Activated CD8-positive, alpha-beta memory T cell treated with anti-CD3 and anti-CD28 coated beads for 48 hours (primary cell): ENCODE measurements at places on chromosomes 6 and 20.
A peak's percentile ranks its signal among the peaks of the same experiment; 100 is the strongest.

DNA sequence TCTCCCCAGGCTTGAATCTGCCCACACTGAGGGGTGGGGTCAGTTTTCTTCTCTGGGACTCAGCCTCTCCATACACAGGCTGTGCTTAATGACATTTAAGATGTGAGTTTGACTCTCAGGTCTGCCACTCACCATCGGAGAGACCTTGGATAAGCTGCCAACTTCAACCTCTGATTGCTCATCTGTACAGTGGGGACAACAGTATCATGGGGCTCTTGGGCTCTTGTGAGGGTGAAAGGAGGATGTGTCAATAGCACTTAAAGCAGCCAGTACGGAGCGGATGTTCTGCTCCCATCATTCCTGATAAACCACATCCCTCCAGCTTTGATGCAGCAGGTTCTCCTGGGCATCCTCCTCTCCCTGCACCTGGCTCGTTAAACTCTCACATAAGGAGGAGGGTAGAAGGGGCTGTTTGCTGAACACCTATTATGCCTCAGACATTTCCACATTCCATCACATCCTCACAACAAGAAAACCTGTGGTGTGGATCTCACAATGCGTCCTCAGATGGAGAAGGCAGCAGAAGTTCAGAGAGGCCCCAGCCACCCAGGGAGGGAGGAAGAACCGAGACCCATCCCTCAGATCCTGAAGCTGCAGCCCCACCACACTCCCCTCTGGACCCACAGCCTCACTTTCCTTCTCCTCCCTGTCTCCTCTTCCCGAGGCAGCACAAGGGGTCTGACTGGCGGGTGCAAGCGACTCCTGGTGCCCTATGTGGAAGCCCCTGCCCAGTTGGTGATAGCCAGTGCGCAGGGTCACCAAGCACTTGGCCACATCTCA lies 1.9 kb upstream of the PDYN start:
- DNase-seq = no peak

DNA sequence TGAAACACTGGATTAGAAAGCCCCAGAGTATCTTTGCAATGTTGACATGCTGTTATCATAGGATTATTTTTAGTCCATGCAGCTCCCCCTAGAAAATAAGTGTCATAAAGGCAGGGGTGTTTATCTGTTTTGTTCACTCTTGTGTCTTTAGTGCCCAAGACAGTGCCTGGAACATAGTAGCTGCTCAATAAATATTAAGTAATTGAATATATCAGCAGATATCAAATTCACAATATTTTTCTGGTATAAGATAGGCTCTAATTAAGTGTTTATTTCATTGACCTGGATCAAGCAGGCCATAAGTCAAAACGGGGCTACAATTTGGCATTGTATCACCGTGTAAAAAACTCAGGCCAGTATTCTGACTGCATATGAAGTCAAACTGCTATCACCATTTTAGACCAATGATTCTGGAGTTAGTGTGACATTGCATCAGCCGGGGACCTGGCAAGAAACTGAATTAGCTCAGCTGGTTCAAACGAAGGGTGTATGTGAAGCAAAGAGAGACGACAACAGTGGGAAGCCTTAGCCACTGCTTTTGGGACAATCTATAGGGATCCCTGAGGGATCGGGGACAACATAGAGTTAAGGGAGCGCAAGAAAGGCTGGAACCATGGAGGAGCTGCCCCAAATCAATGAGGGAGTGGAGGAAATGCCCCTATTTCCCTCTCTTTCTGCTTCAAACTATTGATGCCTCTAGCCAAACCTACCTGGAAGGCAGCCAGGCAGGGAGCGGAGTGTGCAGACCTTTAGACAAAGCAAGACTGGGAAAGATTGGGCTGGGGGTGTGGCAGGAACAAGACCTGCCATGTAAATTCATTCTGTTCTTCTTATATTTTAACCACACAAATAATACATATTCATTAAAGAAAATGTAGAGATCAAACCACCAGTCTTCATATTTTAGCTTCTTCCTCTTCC lies 112.2 kb downstream of the PLEKHG1 start:
- no peak for DNase-seq

GRCh38 chr20:46242390-46242789 lies 65.9 kb downstream of the CDH22 start:
- DNase-seq = no peak

- no peak for DNase-seq
Measured at GRCh38 chr6:144666781-144667180, 381.6 kb downstream of the UTRN start.

DNA sequence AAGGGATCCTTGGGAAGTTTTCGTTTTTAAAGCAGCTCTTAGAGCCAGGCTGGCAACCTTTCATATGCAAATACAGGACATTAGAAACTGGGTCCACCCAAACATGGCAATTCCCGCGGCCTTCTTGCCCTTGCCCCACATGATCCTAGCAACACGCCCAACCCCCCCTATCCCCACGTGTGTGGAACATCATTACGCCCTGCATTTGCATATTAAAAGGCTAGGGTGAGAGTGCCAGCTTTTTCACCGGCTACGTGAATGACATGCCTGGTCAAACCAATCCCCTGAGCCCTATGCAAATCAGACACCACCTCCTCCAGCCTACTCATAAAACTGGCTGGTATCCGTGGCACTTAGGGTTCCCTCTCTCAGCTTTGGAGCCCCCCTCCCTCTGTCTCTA lies 88.1 kb downstream of the TNFRSF21 start:
- DNase-seq = no peak

DNA sequence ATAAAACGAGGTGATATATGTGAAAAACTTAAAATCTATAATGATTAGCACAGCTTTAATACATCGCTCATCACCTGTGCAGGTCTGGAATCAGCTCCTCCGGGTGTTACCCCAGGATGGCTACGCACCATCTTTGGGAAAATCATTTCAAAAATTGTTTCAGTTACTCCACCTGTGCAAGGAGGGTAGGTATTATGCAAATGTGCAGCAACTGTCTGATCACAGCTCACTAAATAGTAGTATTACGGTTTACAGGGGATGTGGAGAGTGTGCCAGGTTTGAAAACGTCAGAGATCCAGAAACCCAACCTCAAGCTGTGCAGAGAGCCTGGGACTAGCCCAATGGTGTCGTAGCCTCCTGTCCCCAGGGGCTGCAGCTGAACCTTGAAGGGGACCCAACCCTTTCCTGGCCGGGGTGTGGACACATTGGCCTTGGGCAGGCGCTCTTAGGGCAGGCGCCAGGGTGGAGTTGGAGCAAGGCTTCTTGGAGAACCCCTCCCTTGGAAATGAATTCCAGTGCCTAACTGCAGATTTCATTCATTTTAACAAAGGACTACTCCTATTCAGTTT lies 24.2 kb upstream of the SGK1 start:
- no peak for DNase-seq

GRCh38 chr6:24574809-24575208 lies 71.2 kb downstream of the KIAA0319 start:
- DNase-seq = no peak

DNA sequence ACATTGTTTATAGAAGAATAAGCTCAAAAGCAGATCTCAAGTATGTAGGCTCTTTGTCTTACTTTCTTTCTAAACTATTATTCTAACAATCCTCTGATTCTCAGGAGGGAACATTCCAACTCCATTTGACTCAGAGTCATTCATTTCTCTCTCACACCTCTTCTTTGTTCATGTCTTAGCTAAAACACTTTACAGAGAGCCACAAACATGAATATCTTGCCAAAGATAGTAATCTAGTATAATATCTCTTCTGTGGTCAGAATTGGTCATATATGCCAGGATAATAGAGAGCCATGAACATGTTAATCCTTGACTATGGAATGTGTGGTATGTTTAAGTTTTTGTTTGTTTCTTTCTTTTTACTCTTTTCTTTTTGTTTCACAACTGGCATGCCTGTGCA lies 456.0 kb upstream of the PTCHD4 start:
- DNase-seq = no peak

DNA sequence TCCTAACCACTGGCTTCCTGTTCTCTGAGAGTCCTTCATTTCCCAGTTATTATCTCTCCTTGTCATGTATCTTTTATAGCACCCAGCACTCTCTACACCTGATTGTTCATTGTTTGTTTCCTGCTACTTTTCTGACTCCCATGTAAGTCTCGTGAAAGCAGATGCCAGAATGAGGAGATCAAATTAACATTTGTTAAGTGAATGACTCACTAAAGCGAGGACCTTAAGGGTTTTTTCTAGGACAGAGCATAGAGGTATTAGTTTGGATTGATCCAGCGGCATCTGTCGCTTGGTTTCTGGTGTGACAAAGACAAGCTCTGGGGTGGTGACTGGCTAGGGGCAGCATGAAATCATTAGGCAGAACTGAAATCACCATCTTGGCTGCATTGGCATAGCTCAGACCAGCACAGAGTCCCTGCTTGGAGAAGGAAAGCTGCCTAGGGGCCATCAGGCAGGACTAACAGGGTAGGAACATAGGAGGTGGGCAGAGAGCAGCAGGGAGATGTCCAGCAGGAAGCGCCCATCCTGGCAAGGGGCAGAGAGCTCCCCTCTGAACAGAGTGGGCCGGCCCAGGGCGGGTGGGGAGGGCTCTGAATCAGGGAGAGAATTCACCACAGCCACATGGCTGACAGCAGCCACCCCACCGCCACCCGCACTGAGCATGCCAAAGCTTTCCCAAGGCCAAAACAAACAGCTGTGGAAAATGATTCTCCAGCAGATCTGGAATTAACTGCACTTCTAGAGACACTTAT lies 97.1 kb upstream of the CEP85L start:
- no peak for DNase-seq

GRCh38 chr20:22563062-22563965 lies 21.1 kb downstream of the FOXA2 start:
- DNase-seq = no peak

DNA sequence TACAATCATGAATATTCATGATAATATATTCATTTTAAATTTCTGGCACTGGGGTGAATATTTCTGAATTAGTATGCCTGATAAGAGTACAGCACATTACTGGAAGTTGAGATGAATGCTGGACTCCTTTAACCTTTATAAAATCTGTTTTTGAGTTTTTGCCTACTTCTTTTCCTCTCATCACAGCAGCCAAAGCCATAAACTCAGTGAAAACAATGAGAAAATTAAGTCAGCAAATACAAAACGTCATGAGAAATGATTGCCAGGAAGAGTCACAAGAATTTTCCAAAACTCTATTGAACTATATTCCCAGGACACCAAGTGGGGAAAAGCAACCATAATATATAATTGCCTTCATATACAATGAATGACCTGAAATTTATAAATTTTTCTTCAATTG lies 837.6 kb downstream of the TBC1D32 start:
- DNase-seq = no peak

- no peak for DNase-seq
Measured at GRCh38 chr20:48613926-48614325, 213.9 kb downstream of the PREX1 start.

GRCh38 chr6:6131492-6132109 lies 124.9 kb upstream of the NRN1 start:
- DNase-seq = no peak

DNA sequence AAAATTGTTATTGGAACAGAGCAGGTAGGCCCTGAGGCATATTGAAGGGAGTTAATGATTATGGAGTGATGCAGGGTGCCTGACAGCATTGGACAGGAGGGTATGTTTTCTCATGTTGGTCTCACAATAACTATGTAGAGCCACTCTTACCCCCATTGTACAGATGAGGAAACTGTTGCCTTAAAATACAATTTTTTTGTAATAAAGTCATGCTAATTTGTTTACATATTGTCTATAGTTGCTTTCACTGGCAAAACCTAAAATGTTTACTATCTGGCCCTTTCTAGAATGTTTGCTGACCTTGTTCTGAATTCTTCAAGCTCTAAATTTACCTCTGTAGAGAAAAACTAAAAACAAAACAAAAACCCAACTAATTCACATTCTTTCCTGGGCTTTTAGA lies 5.7 kb downstream of the ACOT8 start:
- no peak for DNase-seq

DNA sequence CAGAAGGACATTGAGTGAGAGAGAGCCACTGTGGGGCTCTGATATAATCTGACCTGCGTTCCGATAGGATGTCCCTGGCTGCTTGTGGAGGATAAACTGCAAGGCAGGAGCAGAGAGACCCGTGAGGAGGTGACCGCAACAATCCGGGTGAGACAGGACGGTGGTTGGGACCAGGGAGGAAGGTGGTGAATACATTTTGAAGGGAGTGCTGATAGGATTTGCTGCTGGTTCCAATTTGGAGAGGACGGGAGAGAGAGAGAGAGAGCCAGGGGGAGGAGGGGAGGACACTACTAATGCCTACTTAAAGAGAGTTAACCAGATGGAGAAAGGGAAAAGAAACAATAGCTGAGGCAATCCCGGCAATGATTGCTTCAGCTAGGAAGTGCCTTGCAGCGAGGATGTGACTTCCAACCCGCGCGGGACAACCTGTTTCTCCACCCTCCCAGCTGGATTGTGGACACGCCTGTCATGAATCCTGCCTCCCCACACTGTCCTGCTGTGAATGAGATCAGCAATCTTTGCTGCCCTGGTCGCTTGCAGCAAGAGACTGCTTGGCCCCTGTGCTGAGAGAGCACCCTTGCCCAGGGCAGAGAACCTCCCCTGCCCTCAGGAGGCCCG lies 199.0 kb upstream of the KCNG1 start:
- DNase-seq = no peak

- no peak for DNase-seq
Measured at GRCh38 chr6:40965046-40965445, 74.0 kb downstream of the UNC5CL start.

GRCh38 chr20:43691928-43692524 lies 25.1 kb downstream of the MYBL2 start:
- peak; percentile 22 for DNase-seq

DNA sequence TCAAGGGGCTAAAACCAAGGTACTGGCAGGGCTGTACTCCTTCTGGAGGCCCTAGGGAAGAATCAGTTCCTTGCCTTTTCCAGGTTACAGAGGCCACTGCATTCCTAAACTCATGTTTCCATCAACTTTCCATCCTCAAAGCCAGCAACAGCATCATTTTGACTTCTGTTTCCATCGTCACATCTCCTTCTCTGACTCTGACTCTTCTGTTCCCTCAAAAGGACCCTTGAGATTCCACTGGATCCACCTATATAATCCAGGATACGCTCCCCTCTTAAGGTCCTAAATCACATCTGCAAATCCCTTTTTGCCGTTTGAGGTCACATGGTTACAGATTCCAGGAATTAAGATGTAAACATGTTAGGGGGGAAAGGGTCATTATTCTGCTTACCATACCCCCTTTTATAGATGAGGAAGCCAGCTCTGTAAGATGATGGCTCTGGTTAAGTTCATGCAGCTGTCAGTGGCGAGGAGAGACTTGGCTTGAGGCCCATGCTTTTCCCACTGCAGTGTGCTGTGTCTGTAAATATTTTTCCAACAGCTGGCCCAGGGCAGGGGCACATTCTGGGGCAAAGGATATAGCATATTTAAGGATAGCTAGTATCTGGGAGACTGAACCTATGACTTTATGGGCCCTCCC lies 114.6 kb downstream of the TNFRSF21 start:
- no peak for DNase-seq

DNA sequence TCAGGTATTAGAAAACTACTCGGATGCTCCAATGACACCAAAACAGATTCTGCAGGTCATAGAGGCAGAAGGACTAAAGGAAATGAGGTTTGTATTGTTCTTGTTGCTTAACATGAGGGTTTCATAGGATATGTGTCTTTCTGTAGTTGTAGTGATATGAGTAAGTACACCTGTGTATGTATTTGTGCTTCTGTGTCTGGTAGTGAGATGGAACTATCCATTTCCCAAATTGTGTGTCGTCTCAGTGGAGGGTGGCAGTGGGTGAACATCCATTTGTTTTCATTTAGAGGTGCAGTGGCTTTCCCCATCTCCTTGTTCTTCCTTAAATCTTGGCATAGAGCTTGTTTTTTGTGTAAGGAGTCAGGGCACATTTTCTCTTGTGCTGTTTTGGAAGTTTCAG lies 8.2 kb downstream of the ASXL1 start:
- DNase-seq = no peak

- no peak for DNase-seq
Measured at GRCh38 chr6:157380458-157380778, 572 bp upstream of the ZDHHC14 start.
